ENCODE measurements at places on chromosomes 5 and 9. TPM values are rescaled to one million over a fixed set of nuclear protein-coding genes. Genes with fewer than 3 reads are reported as not detected.

The ENG gene
- 15.1 TPM for total RNA-seq

DNA sequence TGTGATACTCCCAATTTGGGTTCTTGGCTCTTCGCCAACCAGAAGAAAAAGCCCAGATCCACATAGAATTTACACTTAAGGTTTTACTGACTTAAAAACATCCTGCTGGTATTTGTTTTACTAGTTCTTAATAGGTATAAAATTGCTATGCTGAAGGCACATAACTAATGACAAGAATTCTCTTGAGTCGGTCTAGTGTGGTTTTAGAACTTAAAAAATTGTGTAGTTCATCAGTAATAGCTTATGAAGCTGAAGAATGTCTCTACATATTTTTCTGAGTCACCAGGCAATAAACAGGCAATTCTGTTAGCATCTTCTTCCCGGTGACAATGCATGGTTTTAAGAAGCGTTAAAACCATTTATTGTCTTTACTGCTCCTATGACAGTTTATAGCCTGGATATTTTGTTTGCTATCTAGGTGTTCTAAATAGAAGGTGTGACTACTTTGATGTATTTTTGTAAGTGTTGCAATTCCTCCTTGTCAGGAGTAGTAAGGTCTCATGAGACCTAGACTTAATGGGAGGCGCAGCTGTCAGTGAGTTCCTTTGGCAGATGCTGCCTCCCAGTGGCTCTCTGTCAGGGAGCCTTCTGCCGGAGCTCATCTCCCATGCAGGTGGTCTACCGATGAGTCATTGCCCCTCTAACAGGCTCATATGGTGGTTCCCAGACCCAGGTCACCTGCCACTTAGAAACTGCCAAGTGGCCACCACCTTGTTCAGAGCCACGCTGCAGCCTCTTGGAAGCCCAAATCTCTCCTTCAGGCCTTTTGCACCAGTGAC is 173.8 kb downstream of the MAST4 start:
- no peak overlapping the region for H3K27ac ChIP-seq
- no peak for DNase-seq
- no peaks in the 10 kb centered on the region for H3K4me1 ChIP-seq
- no peaks in the 10 kb centered on the region for H3K36me3 ChIP-seq
- no peaks in the 10 kb centered on the region for H3K27me3 ChIP-seq

DNA sequence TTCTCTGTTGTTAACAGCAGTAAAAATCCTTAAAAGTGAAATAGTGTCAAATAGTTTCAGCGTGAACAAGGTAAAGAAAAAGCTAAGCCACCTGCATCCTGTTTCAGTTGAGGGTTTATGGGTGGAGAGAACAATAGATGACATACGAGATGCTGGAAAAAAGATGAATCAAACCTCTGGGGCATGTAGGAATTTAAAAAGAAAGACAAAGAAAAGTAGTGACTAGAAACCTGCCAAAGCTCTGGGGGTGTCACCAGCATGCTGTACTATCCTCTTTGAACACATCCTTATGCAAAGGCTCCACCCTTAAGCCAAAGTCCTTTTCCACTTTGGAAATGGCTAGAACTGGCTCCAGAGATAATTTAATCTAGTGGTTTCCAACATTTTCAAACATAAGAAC is 22.2 kb downstream of the SCAI start:
- no peaks in the 10 kb centered on the region for H3K36me3 ChIP-seq
- no peaks in the 10 kb centered on the region for H3K27me3 ChIP-seq
- DNase-seq, result no peak
- H3K4me1 ChIP-seq, result no peaks in the 10 kb centered on the region
- H3K4me3 ChIP-seq, result no peak overlapping the region
- H3K27ac ChIP-seq, result no peak overlapping the region

DNA sequence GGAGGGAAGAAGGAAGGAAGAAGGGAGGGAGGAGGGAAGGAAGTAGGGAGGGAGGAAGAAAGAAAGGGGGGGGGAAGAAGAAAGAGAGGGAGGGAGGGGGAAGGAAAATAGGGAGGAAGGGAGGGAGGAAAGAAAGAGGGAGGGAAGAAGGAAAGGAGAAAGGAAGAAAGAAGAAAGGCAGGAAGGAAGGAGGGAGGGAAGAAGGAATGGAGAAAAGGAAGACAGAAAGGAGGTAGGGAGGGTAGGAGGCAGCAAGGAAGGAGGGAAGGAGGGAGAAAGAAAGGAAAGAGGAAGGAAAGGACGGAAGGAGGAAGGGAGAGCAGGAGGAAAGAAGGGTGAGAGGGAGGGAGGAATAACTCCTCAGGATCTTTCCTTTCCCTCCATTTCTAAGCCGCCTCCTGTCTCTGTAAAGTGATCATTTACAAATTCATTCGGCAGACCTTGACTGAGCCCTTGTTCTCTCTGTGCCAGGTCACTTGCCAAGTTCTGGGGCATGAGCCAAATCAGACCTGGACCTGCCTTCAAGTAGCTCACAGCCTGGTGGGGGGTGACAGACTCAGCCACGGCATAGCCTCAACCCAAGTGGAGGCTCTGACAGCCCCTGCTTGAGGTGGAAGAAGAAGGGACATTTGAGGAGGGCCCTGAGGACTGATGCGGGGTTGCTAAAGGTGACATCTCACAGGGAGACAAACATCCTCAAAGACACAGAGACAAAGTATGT is 69.0 kb upstream of the HRH2 start:
- no peak overlapping the region for H3K27ac ChIP-seq
- no peaks in the 10 kb centered on the region for H3K27me3 ChIP-seq
- H3K4me1 ChIP-seq, result no peaks in the 10 kb centered on the region
- no peak for DNase-seq
- H3K4me3 ChIP-seq, result no peak overlapping the region

The SPATA9 gene
- 0.12 TPM for total RNA-seq

GRCh38 chr5:171425596-171426244 is 6.3 kb downstream of the FGF18 start:
- no peaks in the 10 kb centered on the region for H3K27me3 ChIP-seq
- no peak overlapping the region for H3K27ac ChIP-seq
- H3K4me3 ChIP-seq, result no peak overlapping the region
- no peaks in the 10 kb centered on the region for H3K36me3 ChIP-seq
- peaks cover 6% of the 10 kb centered on the region for H3K4me1 ChIP-seq

GRCh38 chr5:82863266-82863665 is 213.9 kb downstream of the TMEM167A start:
- DNase-seq, result no peak
- H3K27ac ChIP-seq, result no peak overlapping the region
- no peaks in the 10 kb centered on the region for H3K27me3 ChIP-seq

DNA sequence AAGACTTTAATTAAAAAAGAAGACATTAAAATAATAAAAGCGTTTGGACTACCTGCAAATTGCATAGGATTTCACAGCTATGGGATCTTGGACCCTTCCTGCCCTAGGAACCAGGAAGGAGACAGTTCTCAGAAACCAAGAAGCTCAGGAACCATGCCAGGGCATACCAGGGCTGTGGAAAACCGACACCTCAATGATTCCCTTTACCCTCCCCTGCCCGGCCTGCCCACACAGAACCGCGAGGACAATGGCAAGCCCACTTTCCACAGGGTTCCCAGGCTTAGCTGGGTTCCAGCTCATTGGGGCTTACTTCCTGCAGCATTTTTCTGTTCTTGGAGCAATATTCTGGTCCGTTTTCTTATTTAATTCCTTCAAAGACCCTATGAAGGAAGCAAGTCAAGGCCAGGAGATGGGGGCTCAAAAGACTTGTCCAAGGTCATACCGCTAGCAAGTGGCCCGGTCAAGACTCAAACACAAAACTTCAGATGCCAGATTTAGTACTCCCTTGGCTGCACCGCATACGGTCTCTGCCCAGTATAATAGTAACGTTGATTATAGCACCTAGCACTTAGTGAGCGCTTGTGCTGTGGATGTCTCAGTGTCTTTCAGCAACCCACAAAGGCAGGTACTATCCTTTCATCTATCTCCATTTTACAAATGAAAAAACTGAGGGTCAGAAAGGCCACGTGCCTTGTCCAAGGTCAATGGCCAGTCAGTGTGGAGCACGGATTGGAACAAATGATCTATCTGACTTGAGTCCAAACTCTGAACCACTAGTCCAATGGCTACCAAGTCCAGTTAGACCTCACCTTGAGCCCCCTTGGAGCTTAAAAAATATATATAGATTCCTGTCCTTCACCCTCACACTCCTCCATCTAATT is 6.8 kb downstream of the FAT2 start:
- no peaks in the 10 kb centered on the region for H3K4me1 ChIP-seq
- no peak for DNase-seq
- no peaks in the 10 kb centered on the region for H3K27me3 ChIP-seq
- H3K27ac ChIP-seq, result no peak overlapping the region

GRCh38 chr9:129584136-129584535 is 36.8 kb downstream of the C9orf50 start:
- DNase-seq, result no peak
- no peaks in the 10 kb centered on the region for H3K27me3 ChIP-seq
- no peaks in the 10 kb centered on the region for H3K4me1 ChIP-seq
- no peak overlapping the region for H3K4me3 ChIP-seq
- no peak overlapping the region for H3K27ac ChIP-seq
- H3K36me3 ChIP-seq, result no peaks in the 10 kb centered on the region

- DNase-seq, result no peak
- H3K4me3 ChIP-seq, result no peak overlapping the region
- H3K27me3 ChIP-seq, result no peaks in the 10 kb centered on the region
- H3K4me1 ChIP-seq, result no peaks in the 10 kb centered on the region
- no peaks in the 10 kb centered on the region for H3K36me3 ChIP-seq
Measured at GRCh38 chr5:125177340-125177739, 430.9 kb upstream of the ZNF608 start.

All from pancreas (tissue), 10 donors.